Activated CD8-positive, alpha-beta memory T cell treated with anti-CD3 and anti-CD28 coated beads for 24 hours (primary cell): ENCODE measurements at places on chromosomes 2 and 18.

DNA sequence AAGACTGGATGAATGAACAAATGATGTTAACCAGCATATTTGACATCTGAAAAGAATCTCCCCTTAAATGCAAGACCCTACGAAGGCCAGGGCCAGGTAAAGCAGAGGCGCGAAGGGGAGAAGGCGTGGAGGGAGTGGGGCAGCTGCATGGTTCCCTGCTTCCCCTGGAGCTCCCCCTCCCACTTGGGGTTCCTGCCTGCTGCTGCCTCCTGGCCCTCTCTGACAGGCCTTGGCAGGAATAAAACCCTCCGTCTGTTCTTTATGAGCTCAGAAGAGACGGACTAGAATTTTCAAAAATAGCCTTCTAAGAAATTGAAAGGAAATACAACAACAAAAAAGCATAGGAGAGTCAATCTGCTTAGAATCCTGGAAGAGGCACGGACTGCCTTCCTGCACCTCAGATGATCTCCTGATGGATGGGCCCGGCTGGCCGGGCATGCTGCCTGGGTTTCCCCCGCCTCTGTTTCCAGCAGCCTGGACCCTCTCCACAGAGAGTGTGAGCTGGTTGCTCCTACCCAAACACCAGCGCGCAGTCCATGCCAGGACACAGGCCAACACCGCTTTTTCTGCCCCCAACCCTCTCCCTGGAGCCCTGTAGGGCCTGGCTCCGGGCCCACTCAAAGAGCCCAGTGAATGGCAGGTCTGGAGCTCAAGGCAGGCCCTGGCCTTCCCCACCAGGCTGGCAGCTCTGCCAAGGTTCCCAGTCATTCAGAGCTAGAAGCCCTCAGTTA is 23.9 kb downstream of the CFAP65 start:
- no peak for DNase-seq

DNA sequence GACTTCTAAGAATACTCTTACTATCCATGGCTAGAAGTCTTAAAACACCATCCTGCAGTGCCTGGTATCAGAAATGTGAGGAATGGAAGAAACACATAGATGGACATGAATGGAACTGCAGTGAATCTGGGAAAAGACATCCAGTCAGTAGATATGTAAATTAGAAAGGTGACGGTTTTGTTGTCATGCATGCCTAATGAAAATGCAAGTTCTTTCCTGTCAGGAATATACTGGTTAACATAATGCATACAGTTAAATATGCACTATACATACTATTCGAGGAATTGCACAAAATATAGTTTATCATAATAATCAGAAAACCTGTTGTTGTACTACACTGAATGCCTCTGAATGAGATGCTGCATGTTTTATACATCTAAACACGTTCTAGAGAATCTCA is 190.6 kb upstream of the ITGA4 start:
- DNase-seq: no peak

DNA sequence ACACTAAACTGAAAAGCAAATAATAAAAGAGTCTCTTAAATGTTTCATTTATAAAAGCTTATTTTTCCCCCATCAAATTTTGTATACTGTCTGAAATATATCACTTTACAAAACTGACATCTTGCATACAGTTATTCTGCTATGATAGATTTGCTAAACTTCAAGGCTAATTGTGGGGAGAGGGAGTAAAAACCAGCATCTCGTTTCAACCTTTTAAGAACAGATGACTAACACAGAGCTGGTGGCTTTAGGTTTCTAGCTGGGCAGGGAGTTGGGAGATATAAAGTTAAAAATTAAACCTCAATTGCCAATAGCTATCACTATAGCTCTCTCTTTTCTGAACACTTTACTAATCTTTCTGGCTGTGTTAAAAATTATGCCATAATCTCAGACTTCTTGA is 23.5 kb downstream of the C1D start:
- no peak for DNase-seq

DNA sequence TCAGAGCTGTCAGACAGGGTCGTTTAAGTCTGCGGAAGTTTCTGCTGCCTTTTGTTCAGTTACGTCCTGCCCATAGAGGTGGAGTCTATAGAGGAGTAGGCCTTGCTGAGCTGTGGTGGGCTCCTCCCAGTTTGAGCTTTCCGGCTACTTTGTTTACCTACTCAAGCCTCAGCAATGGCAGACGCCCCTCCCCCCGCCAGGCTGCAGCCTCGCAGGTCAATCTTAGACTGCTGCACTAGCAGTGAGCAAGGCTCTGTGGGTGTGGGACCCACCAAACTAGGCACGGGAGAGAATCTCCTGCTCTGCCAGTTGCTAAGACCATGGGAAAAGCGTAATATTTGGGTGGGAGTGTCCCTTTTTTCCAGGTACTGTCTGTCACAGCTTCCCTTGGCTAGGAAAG is 86.5 kb downstream of the EFEMP1 start:
- DNase-seq: no peak

DNA sequence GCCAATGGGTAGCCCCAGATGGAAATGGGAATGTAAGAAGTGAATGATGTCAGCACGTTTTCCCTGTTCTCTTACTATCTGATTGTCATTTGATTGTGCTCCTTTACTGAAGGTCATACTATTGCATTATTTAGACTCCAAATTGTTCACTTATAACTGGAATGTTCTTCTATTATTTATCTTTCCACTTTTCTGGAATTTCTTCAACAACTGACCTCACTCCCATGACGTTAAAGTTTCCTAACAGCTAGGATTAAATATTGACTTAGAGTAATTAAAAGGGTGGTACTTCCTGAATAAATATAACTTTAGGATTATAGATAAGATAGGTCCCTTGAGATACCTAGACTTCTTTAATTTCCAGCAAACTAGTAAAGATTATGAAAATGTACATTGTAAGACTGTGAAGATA is 10.9 kb upstream of the GULP1 start:
- DNase-seq: no peak
